ENCODE measurements at places on chromosomes 4 and X. TPM values are rescaled to one million over a fixed set of nuclear protein-coding genes. Genes with fewer than 3 reads are reported as not detected.

DOK7 gene
- not detected for total RNA-seq

MAGEB17 gene
- total RNA-seq: not detected

CLGN gene
- 2.7 TPM for total RNA-seq

MAGEB10 gene
- total RNA-seq: not detected

TMEM47 gene
- total RNA-seq: 13.3 TPM

ADAM29 gene
- not detected for total RNA-seq

OFD1 gene
- 9.6 TPM for total RNA-seq

NHSL2 gene
- 1.4 TPM for total RNA-seq

RBMXL3 gene
- not detected for total RNA-seq

IL2 gene
- not detected for total RNA-seq

HPGD gene
- total RNA-seq: not detected

UGT2B17 gene
- total RNA-seq: not detected

TEC gene
- 0.72 TPM for total RNA-seq

MAGEC2 gene
- total RNA-seq: not detected

IL2RG gene
- total RNA-seq: 0.43 TPM

CYP2U1 gene
- total RNA-seq: 4.6 TPM

ENPP6 gene
- not detected for total RNA-seq

ARX gene
- not detected for total RNA-seq

XG gene
- 0.57 TPM for total RNA-seq

RAB41 gene
- not detected for total RNA-seq

MAGEA10 gene
- total RNA-seq: not detected

DDX3X gene
- 245 TPM for total RNA-seq

KCNIP4 gene
- 0.29 TPM for total RNA-seq

PLAC8 gene
- total RNA-seq: not detected

CLDN34 gene
- total RNA-seq: not detected

TRPC5OS gene
- total RNA-seq: not detected

MFAP3L gene
- 1.1 TPM for total RNA-seq

GPR119 gene
- not detected for total RNA-seq

CXCL11 gene
- 0.14 TPM for total RNA-seq

NDNF gene
- total RNA-seq: not detected

ETNPPL gene
- not detected for total RNA-seq

SLC4A4 gene
- 10.1 TPM for total RNA-seq

PABPC1L2B gene
- total RNA-seq: not detected

NCAPG gene
- 2.2 TPM for total RNA-seq

C4orf54 gene
- total RNA-seq: not detected

IGSF1 gene
- total RNA-seq: 0.29 TPM

AWAT2 gene
- total RNA-seq: not detected

PCDH18 gene
- 33.5 TPM for total RNA-seq

FGG gene
- total RNA-seq: not detected

CPLX1 gene
- total RNA-seq: not detected

ANKRD50 gene
- total RNA-seq: 56.3 TPM

CFI gene
- 0.57 TPM for total RNA-seq

N4BP2 gene
- 8.6 TPM for total RNA-seq
